ENCODE measurements at places on chromosomes 4 and X.

DNA sequence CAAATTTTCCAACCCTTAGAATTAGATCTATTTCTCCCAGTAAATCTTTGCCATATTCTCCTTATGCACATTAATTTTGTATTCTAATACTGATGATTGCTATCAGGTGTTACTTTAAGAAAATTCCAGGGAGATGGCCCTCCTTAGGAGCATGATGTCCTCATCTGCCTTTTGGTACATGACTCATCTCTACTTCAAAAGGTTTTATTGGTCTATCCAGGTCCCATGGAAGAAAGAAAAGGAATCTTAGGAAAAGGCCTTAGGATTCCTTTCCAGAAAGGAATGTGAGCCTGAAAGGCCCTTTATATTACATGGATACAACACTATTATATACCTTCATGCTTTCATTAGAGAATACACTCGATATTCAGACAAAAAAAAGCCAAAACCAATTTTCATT is 968.2 kb downstream of the STIM2 start:
- DNase-seq = no peak

DNA sequence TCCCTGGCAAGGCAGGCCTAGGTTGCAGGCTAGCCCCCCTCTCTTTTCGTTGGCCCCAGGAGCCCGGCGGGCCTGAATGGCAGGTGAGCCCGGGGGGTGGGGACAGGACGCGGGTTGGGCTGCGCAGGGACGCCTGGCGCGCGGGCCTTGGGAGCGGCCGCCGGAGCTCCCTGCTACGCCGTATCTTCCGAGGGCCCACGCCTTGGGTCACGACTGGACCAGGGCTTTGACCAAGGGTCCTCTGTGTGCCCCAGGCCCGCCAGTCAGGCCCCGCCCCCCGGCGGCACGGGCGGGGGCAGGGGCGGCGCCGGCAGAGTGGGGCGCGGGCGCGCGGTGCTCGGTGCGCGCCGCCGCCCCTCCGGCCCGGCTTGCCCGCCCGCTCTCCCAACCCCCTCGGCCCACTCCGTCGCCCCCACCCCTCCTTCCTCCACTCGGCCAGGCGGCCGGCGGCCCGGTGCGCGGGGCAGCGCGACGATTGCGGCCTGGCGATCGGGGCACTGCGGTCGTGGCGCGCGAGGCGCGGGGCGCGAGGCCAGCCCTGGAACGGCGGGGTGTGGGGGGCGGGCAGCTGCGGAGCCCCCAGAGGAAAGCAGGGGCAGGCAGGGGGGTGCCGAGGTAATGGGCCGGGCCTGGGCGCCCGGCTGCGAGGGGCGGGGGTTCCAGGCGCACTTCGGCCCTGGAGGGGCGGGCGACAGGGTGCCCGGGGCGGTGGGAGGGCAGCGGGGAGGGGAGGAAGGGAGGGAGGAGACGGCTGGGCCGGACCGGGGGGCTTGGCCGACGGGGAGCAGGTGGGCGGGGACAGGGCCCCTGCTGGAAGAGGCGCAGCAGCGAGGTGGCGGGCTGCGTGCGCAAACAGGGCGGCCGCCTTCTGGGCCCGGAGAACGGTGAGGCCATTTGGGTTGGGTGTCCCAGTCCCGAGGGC is at the start of gene PRRG3:
TSS of gene PRRG3 (plus strand) at position 798 of the 922 bp plus-strand sequence. CDS start 3,357 bp downstream, outside the sequence.
- DNase-seq = no peak

DNA sequence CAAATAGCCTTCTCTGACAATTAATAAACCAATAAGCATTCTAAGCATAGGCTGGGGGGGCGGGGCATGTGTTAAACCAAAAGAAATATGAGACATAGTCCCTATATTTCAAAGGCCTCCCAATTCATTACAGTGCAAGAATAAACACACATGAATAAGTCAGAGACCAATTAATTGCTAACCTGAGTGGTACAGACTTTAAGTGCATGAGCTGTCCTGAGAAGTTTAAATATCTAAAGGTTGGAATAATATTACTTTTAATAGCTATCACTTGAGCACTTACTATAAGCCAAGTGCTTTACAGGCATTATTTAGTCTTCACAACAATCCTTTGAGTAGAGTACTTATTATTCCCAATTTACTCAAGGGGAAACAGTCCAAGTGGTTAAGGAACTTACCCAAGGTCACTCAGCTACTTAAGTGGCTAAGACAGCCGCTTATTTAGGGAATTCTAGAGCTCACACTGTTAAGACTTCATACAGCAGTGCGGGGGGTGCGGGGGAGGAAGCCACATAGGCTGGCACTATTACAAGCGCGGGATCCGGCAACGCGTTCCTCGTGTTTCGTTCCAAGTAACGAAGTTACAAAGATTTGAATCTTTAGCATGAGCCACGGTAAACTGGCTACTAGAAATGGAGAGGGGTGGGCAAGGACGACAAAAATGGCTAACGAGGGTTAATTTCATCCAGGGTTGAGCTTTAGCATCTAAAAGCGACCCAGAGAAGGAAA is 1.4 kb downstream of the THOC2 start:
- peak; percentile 15 for DNase-seq

GRCh38 chr4:143347484-143348111 is 10.9 kb downstream of the GAB1 start:
- no peak for DNase-seq

GRCh38 chr4:162163892-162164759 is at the start of gene FSTL5:
TSS of gene FSTL5 (minus strand) at chr4:162164000. CDS start at chr4:162111396, 52,604 bp downstream.
- DNase-seq = peak; percentile 5

- DNase-seq = no peak
Observed at GRCh38 chrX:155065035-155065734, 5.8 kb downstream of the CMC4 start.

DNA sequence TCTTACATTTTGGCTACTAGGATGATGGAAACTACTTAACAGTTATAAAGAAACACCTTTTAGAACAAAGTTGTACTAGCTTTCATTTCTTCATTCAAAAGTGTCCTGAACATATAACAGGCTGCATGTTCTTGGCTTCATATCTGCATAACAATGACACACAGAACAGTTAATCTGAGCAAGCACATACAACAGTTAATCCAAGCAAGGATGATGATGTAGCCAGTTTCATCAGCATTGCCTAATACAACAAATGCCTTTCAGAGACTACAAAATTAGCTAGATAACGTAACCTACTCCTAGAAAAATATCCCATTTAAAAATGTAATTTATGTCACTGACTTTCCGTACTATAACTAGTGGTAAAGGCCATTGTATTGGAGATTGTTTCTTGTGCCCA is 182.1 kb downstream of the SCFD2 start:
- DNase-seq = no peak

- no peak for DNase-seq
Observed at GRCh38 chr4:8860892-8861575, 10.6 kb downstream of the HMX1 start.

- no peak for DNase-seq
Observed at GRCh38 chrX:25096522-25097045, 80.8 kb upstream of the ARX start.

GRCh38 chr4:99762728-99763127 is 53.9 kb upstream of the DAPP1 start:
- DNase-seq = no peak

- no peak for DNase-seq
Observed at GRCh38 chrX:115459883-115460880, 100.8 kb upstream of the PLS3 start.

Measured in activated naive CD4-positive, alpha-beta T cell treated with Interleukin-2 at 50 U/mL for 16 hours (primary cell).